Thymus (tissue), 14 donors: ENCODE measurements at places on chromosomes 6 and 20. TPM values are rescaled to one million over a fixed set of nuclear protein-coding genes. Genes with fewer than 3 reads are reported as not detected.

C6orf118 gene
- 0.24 TPM for total RNA-seq

DNA sequence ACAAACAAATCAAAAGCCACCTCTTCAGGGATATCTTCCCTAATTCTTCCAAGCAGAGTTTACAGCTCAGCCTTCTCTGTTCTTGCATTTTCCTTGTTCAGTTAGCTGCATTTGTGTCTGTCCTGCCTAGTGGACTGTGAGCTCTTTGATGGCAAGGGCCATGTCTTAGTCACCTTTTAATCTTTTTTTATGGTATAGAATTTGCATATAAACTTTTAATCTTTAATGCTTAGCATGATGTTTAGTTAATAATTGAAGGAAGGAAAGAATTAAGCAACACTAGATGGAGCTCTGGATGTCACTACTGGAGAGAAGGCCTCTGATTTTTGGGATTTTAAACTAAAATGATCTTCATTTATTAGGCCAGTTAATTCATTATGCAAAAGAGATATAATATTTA is 12.1 kb downstream of the PPP2R5D start:
- no peak for DNase-seq
- peaks cover 15% of the 10 kb centered on the region for H3K36me3 ChIP-seq
- no peaks in the 10 kb centered on the region for H3K27me3 ChIP-seq
- no peaks in the 10 kb centered on the region for H3K4me1 ChIP-seq
- H3K4me3 ChIP-seq: no peak overlapping the region

DNA sequence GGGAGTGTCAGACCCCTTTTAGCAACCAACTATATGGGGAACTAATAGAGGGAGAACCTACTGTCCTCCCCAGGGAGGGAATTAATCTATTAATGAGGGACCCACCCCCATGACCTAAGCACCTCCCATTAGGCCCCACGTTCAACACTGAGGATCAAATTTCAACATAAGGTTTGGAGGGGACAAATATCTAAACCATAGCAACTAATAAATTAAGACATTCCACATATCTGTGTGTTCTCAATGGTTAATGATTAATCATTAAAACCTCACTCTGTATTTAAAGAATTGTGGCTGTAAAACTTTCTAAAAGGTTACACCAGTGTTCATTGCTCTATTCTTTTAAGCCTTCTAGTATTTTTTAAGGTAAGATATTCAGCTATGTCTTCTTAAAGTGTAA is 500.4 kb upstream of the SULF2 start:
- no peaks in the 10 kb centered on the region for H3K27me3 ChIP-seq
- no peak for DNase-seq
- no peak overlapping the region for H3K27ac ChIP-seq

- DNase-seq: no peak
- H3K36me3 ChIP-seq: no peaks in the 10 kb centered on the region
- no peak overlapping the region for H3K4me3 ChIP-seq
- no peaks in the 10 kb centered on the region for H3K27me3 ChIP-seq
These were observed 254.0 kb downstream of the CD83 start for GRCh38 chr6:14371530-14371929.
